ENCODE measurements at places on chromosomes 5 and 9. TPM values are rescaled to one million over a fixed set of nuclear protein-coding genes. Genes with fewer than 3 reads are reported as not detected.

- no peaks in the 10 kb centered on the region for H3K4me1 ChIP-seq
- no peaks in the 10 kb centered on the region for H3K27me3 ChIP-seq
- H3K4me3 ChIP-seq = no peak overlapping the region
- peak; percentile 10 for DNase-seq
Observed at GRCh38 chr5:39526914-39527477, 102.2 kb upstream of the DAB2 start.

- H3K4me3 ChIP-seq = no peak overlapping the region
- no peaks in the 10 kb centered on the region for H3K4me1 ChIP-seq
- H3K27me3 ChIP-seq = no peaks in the 10 kb centered on the region
- no peaks in the 10 kb centered on the region for H3K36me3 ChIP-seq
Observed at GRCh38 chr5:151633892-151634291, 42.8 kb upstream of the FAT2 start.

GRCh38 chr5:148826739-148827070 is 294 bp downstream of the ADRB2 start:
- peaks cover 11% of the 10 kb centered on the region for H3K27me3 ChIP-seq
- no peaks in the 10 kb centered on the region for H3K36me3 ChIP-seq
- no peak for DNase-seq
- peaks cover 16% of the 10 kb centered on the region for H3K4me1 ChIP-seq
- peak overlapping the region; percentile 19 for H3K27ac ChIP-seq
- peak overlapping the region; percentile 68 for H3K4me3 ChIP-seq

SCAI gene
- 36.6 TPM for total RNA-seq

- H3K4me3 ChIP-seq = no peak overlapping the region
- no peak for DNase-seq
- H3K36me3 ChIP-seq = no peaks in the 10 kb centered on the region
Observed at GRCh38 chr9:105881654-105882349, 187.5 kb downstream of the TMEM38B start.

SLC34A1 gene
- total RNA-seq = not detected

SPINK6 gene
- not detected for total RNA-seq

- H3K27me3 ChIP-seq = no peaks in the 10 kb centered on the region
- H3K27ac ChIP-seq = no peak overlapping the region
- peak; percentile 92 for DNase-seq
- peaks cover 10% of the 10 kb centered on the region for H3K4me1 ChIP-seq
- no peaks in the 10 kb centered on the region for H3K36me3 ChIP-seq
Observed at GRCh38 chr9:78601957-78602565, 305.1 kb downstream of the PSAT1 start.

FCN2 gene
- not detected for total RNA-seq

GRCh38 chr5:28808967-28809810 is 1770.8 kb upstream of the CDH9 start:
- no peaks in the 10 kb centered on the region for H3K36me3 ChIP-seq
- H3K4me3 ChIP-seq = no peak overlapping the region
- no peaks in the 10 kb centered on the region for H3K4me1 ChIP-seq

DNA sequence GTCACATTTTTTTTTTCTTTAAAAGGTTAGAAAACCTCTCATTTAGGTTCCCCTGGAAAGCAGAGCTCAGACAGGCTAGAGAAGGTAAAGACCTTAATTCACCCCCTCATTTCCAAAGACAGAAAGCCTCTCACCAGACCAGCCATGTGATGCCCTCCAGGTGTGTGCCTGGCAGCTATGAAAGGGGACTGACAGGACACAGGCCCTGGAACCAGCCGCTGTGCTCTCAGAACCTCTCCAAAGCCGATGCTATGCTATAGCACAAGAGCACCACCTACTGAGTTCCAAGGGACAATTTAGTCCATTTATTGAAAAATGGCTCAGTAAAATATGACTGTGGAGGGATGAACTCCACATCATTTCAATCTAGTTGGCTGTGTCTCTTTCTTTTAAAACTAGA is 48.8 kb downstream of the FANCC start:
- no peaks in the 10 kb centered on the region for H3K36me3 ChIP-seq
- H3K27me3 ChIP-seq = no peaks in the 10 kb centered on the region
- H3K27ac ChIP-seq = no peak overlapping the region
- no peak for DNase-seq
- H3K4me3 ChIP-seq = no peak overlapping the region

SCGB3A2 gene
- total RNA-seq = not detected

TEX48 gene
- not detected for total RNA-seq

RAI14 gene
- 36.0 TPM for total RNA-seq

DNA sequence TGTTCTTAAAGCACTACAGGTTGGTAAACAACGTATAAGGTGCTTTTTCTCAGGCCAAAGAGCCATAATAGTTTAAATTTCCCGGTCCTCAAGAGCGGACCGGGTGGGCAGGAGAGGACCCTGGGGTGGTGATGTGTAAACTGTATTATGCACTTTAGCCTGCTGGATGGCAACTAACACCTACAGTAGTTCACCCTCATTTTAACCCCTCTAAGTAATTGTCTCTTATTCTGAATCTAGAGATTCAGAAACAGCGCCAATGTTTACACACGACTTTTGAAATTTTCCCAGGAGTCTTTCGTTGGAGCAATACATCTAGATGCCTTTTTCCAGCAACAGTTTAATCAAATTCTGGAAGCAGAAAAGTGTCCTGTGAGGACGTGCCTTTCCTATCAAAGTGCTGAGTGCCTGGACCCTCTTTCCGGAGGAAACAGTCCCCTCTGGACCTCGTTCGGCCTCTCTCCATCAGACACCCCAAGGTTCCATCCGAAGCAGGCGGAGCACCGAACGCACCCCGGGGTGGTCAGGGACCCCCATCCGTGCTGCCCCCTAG is 676 bp upstream of the OCLN start:
- peaks cover 37% of the 10 kb centered on the region for H3K27me3 ChIP-seq
- no peak overlapping the region for H3K27ac ChIP-seq
- peak overlapping the region; percentile 69 for H3K4me3 ChIP-seq
- no peak for DNase-seq

GRCh38 chr9:125609744-125610143 is 97.3 kb downstream of the MAPKAP1 start:
- no peaks in the 10 kb centered on the region for H3K36me3 ChIP-seq
- no peaks in the 10 kb centered on the region for H3K27me3 ChIP-seq
- no peak overlapping the region for H3K27ac ChIP-seq
- H3K4me1 ChIP-seq = peaks cover 13% of the 10 kb centered on the region
- no peak overlapping the region for H3K4me3 ChIP-seq
- DNase-seq = no peak

GRCh38 chr5:88391116-88391515 is 122.5 kb upstream of the TMEM161B start:
- H3K27ac ChIP-seq = peak overlapping the region; percentile 96
- peak; percentile 90 for DNase-seq
- no peaks in the 10 kb centered on the region for H3K36me3 ChIP-seq
- no peaks in the 10 kb centered on the region for H3K27me3 ChIP-seq

GRCh38 chr5:139438707-139439012 is 665 bp downstream of the DNAJC18 start:
- no peaks in the 10 kb centered on the region for H3K27me3 ChIP-seq
- peak overlapping the region; percentile 29 for H3K27ac ChIP-seq
- peaks cover 22% of the 10 kb centered on the region for H3K36me3 ChIP-seq
- peak overlapping the region; percentile 86 for H3K4me3 ChIP-seq
- peak; percentile 24 for DNase-seq

PCDHA9 gene
- total RNA-seq = 1.2 TPM

COL23A1 gene
- total RNA-seq = 2.8 TPM

TNFSF15 gene
- total RNA-seq = 0.69 TPM

GRCh38 chr5:151700820-151701219 is 14.1 kb upstream of the SPARC start:
- no peak overlapping the region for H3K4me3 ChIP-seq
- peaks cover 20% of the 10 kb centered on the region for H3K4me1 ChIP-seq
- H3K36me3 ChIP-seq = no peaks in the 10 kb centered on the region
- no peak for DNase-seq
- H3K27ac ChIP-seq = no peak overlapping the region

- H3K27ac ChIP-seq = no peak overlapping the region
- no peaks in the 10 kb centered on the region for H3K36me3 ChIP-seq
- DNase-seq = no peak
- H3K4me1 ChIP-seq = no peaks in the 10 kb centered on the region
- H3K4me3 ChIP-seq = no peak overlapping the region
Observed at GRCh38 chr5:108118813-108119514, 262.9 kb downstream of the FBXL17 start.

- H3K4me3 ChIP-seq = no peak overlapping the region
- H3K36me3 ChIP-seq = no peaks in the 10 kb centered on the region
- no peak for DNase-seq
- no peaks in the 10 kb centered on the region for H3K27me3 ChIP-seq
- no peak overlapping the region for H3K27ac ChIP-seq
Observed at GRCh38 chr5:178067755-178068154, 45.6 kb upstream of the N4BP3 start.

CNTNAP3B gene
- 22.4 TPM for total RNA-seq

SUB1 gene
- 345 TPM for total RNA-seq

DNA sequence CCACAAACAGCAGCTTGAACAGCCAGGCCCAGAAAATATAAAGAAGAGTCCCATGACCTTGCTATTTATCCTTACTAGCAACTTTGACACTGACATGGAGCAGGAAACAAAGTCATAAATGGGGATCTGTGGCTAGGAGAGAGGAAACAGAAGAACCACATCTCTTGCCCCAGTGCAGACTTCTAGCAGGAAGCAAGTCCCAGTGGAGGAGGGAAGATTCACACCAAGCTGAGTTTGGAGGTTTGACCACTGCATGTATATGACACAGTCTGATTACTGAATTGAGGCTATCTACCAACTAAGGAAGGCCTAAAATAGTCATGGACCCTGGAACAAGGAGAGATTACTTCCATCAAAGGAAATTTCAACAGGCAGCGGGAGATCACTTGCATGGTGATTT is 51.4 kb downstream of the CDH6 start:
- H3K27ac ChIP-seq = no peak overlapping the region
- no peak overlapping the region for H3K4me3 ChIP-seq
- no peaks in the 10 kb centered on the region for H3K4me1 ChIP-seq

MZB1 gene
- 0.17 TPM for total RNA-seq

ELAVL2 gene
- total RNA-seq = 188 TPM

GFPT2 gene
- 14.9 TPM for total RNA-seq

DNA sequence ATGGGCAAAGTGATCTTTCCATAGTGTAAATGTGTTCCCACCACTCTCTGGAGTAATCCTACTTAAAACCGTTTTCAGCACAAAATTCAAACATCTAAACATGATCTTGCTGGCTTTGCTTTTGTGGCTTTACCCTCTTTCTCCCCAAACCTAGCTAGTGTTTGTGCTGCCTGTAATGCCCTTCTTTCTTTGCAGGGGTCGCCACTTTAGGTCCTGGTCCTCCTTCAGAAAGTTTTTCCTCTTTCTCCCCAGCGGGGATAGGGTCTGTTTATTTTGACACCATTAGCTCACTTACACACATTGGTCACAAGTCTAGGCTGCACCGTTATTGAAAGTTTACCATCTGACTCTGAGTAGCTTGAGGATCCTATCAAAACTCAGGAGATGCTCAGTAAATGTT is 736 bp upstream of the HSD17B4 start:
- peaks cover 3% of the 10 kb centered on the region for H3K4me1 ChIP-seq
- DNase-seq = no peak
- no peak overlapping the region for H3K4me3 ChIP-seq
- H3K27ac ChIP-seq = no peak overlapping the region
- H3K36me3 ChIP-seq = no peaks in the 10 kb centered on the region
